Foreskin keratinocyte (primary cell): ENCODE measurements at places on chromosomes 12 and 14. TPM values are rescaled to one million over a fixed set of nuclear protein-coding genes. Genes with fewer than 3 reads are reported as not detected.

The CLEC7A gene
- total RNA-seq, result 0.07 TPM in 2 replicates

- no peak for DNase-seq
Observed at GRCh38 chr14:38880643-38881524, 222.2 kb downstream of the SEC23A start.

The SSPN gene
- total RNA-seq, result 0.49 and 0.51 TPM in 2 replicates

GRCh38 chr12:18462442-18462841 lies 201.1 kb downstream of the PIK3C2G start:
- no peak for DNase-seq

DNA sequence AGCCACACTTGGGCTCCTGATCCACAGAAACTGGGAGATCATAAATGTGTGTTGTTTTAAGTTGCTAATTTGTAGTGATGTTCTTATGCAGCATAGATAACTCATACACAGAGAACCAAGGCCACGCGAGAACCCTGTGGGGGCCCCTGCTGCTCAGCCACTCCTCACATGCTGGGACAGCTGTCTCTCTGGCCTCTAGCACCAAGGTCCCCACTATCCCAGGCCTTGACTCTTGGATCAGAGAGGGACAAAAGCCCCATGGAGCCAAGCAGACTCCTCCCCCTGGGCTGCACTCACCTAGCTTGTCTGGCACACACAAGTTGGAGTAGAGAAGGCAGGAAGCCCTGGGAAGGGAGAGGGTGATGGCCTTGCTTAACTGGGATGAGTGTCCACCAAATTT lies 11.3 kb downstream of the PLD4 start:
- DNase-seq, result no peak
